ENCODE measurements at places on chromosomes 5 and 9. TPM values are rescaled to one million over a fixed set of nuclear protein-coding genes. Genes with fewer than 3 reads are reported as not detected.

The TLE1 gene
- total RNA-seq, result 7.9 TPM

The CCNJL gene
- 7.6 TPM for total RNA-seq

The DIRAS2 gene
- total RNA-seq, result not detected

The RLN1 gene
- not detected for total RNA-seq

The C9orf85 gene
- total RNA-seq, result 3.6 TPM

The TXNDC8 gene
- not detected for total RNA-seq

The S1PR3 gene
- total RNA-seq, result 33.7 TPM

The IFNK gene
- total RNA-seq, result not detected

The BSPRY gene
- not detected for total RNA-seq

GRCh38 chr5:34609951-34610441, 46.1 kb upstream of the RAI14 start:
- no peak for DNase-seq

GRCh38 chr5:174744896-174745295, 20.5 kb downstream of the MSX2 start:
- no peak for DNase-seq

DNA sequence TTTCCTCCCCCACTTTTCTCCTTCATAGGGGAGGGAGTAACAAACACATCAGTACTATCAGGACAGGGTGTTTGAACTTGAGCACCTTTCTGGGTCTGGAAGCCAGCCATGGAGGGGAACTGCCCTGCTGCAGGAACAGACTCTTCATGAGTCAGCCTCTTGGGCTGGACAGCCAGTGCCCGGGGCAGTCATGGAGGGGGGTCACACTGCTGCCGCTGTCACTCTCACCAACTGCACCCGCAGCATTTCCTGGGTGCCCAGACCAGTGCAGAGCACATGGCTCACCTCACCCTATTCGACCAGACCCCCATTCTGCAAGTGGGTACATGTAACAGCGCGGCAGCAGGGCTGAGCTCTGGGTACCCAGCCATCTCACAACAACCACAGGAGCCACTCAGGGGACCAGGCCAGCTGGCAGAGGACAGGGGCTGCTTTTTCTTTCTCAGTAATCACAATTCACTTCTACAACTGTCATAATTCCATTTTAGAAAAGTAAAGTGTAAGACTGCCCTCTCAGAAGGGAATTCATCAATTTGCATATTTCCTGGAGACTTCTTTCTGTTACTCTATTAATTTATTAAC, 118.4 kb downstream of the CTNND2 start:
- DNase-seq, result no peak

GRCh38 chr5:72722792-72723452, 93.5 kb upstream of the TNPO1 start:
- DNase-seq, result no peak

- DNase-seq, result no peak
Measured at GRCh38 chr5:81302596-81302995, 1.2 kb downstream of the ZCCHC9 start.

DNA sequence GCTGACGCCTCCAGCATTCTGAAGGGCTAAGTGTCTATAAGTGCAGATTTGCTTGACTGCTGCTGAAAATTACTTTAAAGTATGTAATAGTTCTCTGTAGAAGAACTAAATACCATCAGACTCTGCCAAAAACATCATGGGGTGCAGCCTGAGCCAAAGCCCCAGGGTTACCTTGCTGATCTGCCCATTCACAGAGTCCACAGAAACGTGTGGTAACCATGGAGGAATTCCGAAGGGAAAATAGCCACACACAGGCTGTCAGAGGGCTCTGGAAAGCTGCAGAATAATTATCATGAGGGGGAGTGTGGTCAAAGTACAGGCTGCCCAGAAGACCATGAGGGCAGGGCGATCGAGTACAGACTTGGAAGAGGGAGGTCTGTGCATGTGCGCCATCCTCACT, 36.4 kb downstream of the RETREG1 start:
- DNase-seq, result no peak

- no peak for DNase-seq
Measured at GRCh38 chr5:17339841-17340240, 122.4 kb downstream of the BASP1 start.

DNA sequence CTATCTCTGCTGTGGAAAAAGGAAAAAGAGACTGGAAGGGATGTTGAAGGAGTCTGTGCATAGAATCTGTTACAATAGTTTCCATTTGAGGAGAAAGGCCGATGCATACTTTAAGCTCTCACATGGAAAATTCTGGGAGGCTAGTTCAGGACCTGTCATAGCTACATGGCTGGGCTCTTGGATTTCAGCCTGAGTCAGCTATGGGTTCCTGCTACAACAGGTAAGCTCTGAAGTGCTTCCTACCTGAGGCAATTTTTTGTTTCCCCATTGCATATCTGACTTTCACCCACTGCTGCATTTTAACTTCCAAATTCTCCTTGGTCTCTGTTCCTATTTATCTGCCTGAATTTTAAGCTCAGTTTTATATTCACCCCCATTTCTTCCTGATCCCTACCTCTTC, 310.7 kb downstream of the RAB3C start:
- no peak for DNase-seq

DNA sequence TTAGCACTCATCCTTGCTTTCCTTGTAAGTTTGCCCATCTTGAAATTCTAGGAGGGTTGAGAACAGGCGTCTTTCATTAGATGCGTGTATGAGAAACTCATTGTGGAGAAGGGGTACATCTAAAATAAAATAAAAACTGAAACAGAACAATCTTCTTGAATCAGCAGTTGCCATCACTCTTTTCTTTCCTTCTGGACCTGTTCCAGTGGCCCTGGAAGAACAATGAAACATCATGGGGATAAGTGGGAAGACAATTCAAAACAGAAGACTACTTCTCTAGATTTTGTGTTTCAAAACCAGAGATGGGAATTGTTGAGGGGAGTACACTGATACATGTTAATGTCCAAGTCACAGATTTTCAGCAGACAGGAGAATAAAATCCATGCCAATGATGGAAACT, 59.9 kb downstream of the SLC1A3 start:
- no peak for DNase-seq

GRCh38 chr9:89868100-89868499, 263.3 kb downstream of the GADD45G start:
- DNase-seq, result no peak

- DNase-seq, result peak; percentile 76
Measured at GRCh38 chr9:121744002-121744686, 92.7 kb downstream of the DAB2IP start.

DNA sequence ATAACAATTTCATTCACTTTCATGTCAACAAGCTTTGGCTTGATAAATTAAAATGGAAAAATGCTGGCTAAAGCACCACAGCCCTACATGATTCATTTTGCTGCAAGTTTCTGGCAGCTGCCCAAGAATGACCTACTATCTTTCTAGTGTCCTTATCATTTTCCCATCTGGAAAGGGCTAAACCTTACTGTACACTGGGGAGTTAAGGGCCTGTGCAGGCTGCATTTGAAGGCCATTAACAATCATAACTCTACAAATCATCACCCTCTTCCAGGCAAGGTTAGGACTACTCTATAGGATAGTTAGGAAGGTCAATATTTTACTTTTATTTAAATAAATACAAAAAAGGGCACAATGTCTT, 579.7 kb upstream of the ZNF608 start:
- peak; percentile 51 for DNase-seq

DNA sequence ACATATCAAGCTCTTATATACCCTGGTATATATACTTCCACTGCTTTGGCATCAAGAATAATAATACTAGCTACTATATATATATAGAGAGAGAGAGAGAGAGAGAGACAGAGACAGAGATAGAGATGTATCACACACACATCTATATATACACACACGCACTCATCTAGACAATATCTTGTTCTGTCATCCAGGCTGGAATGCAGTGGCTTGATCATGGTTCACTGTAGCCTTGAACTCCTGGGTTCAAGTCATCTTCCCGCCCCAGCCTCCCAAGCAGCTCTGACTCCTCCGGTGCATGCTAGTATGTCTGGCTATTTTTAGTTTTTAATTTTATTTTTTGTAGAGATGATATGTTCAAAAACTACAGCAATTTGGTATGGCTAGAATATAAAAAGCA, 22.5 kb downstream of the ANKHD1 start:
- no peak for DNase-seq

DNA sequence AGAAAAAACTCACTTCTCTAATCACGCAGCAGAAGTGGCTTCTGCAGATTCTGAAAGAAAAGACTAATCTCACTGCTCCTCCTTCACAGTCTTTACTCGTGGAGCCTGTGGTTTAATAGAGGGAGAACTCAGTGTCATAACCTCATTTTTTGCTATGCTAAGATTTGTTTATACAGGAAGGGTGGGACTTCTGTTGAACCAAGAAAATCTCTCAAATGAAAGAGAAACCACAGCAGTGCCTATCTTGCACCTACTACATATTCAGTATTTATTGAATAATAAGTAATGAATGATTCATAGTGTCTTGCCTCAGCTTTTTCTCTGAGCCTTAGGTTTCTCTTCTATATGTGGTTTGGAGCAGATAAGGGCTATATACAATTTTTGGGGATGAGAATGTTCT, 136.1 kb upstream of the DMAC1 start:
- no peak for DNase-seq

DNA sequence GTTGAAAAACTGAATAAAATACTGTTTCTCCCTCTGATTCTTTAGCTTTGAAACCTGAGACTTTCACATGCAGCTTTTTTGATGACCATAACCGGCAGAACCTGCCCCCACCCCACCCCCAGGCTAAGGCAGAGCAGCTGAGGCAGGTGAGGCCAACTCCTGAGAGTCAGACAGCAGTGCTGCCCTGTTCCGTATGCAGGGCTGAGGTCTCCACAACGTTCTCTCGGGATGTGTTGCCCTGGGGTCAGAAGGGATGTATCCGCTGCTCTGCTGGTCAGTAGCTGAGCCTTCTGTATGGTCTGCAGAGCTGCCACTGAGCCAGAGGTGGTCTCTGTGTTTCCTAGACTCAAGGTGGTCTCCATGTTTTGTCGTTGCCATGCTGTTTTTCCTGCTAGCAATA, 190.5 kb downstream of the AOPEP start:
- no peak for DNase-seq

- DNase-seq, result no peak
Measured at GRCh38 chr9:4090491-4090890, 209.4 kb downstream of the GLIS3 start.

DNA sequence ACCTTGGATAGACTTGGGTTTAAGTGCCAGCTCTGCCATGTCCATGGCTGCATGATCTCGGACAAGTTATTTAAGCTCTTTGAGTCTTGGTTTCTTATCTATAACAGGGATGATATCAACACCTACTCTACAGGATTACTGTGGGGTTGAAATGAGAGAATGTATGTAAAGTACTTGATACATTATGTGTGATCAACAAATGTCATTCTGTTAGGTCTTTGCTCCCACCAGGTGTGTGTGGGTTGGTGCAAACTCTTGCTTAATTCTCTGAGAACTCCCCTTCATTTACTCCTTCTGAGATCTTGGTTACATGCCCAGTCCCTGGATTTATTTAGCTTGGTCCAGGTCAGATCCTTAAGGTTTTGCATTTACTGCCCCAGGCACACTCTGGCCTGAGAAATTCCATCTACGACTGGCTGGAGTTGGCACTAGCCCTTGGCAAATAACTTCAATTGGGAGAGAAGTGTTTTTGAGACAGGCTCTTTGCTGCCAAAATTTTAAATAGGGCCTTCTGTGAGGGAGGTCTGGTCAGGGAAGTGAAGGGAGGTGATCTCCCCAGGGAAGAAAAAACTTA, 63.5 kb upstream of the KLF9 start:
- no peak for DNase-seq

DNA sequence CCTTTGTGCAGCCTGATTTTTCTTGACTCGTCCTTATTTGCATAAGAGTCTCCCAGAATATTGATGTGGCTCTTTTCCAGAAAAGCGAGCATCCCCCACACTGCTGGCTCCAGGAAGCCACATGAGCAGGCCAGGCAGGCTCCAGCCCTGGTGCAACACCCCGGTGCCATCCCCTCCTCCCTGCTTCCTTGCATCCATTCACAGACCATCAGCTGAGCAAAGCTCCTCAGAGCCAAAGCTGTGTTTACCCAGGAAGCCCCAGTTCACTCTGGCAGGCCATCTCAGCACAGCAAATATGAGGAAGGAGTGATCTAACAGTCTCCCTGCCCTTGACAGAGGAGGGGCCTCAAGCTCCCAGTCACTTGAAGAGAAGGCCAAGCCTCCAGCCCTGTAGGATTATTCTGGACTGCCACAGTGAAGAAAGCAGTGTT, 34.4 kb downstream of the INSYN2B start:
- DNase-seq, result peak; percentile 29

GRCh38 chr9:127568971-127569885, 42.8 kb upstream of the STXBP1 start:
- DNase-seq, result peak; percentile 92

- no peak for DNase-seq
Measured at GRCh38 chr9:121399883-121400607, 30.0 kb upstream of the STOM start.

DNA sequence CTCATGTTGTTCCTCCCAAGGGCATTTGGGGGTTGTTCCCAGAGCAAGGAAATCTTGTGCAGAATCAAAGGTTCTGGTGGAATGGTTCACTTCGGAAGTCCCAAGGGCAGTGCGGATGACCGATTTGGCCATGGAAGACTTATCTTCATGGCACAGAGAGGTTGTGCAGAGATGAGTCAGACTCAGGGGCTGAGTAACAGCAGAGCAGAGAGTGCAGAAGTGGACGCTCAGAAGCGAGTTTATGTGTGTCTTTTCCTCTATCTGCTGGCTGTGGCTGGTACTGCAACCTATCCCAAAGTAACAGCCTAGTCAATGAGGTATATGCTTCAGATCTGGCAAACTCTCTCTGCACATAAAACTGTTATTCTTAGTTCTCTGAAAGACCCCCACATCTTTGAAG, 118.1 kb downstream of the DPYSL3 start:
- peak; percentile 45 for DNase-seq

DNA sequence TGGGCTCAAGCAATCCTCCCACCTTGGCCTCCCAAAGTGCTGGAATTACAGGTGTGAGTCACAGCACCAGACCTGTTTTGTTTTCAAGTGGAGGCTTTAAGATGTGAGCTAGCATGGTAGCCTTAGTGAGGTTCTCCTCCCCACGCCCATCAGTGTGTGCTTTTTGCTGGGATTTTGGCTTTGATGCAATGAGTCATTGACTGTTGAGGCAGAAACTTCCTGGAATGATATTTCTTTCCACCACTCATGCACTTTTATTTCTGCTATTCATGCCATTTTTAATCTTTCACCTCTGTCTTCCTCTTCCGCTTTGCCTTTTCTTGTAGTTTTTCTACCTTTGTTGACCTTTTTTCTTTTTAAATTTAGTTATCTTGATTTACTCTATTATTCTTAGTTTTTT, 4.2 kb upstream of the NFIL3 start:
- DNase-seq, result no peak

- no peak for DNase-seq
Measured at GRCh38 chr5:173920024-173920753, 32.0 kb downstream of the CPEB4 start.

- no peak for DNase-seq
Measured at GRCh38 chr9:121752929-121753328, 101.5 kb downstream of the DAB2IP start.

DNA sequence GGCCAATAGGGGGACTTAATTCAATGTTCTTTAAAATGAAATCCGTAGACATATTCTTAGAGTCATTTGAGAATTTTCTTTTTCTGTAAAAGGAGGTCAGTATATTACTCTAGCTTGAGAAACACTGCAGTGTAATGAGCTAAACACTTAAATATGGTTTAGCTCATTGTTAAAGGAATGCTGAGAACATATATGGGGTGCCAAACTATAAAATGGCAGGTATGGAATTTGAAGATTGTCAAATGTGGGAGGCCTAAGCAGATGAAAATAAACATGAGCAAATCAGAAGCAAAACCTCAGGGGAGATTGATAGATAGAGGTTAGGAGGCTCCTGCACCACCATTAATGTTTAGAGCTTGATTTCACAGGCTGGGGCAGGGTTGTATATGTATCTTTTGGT, 57.9 kb downstream of the STX17 start:
- no peak for DNase-seq

GRCh38 chr9:77907585-77907984, 124.0 kb downstream of the GNAQ start:
- DNase-seq, result no peak
